A172 (cell line): ENCODE measurements at places on chromosomes 1 and 21.

DNA sequence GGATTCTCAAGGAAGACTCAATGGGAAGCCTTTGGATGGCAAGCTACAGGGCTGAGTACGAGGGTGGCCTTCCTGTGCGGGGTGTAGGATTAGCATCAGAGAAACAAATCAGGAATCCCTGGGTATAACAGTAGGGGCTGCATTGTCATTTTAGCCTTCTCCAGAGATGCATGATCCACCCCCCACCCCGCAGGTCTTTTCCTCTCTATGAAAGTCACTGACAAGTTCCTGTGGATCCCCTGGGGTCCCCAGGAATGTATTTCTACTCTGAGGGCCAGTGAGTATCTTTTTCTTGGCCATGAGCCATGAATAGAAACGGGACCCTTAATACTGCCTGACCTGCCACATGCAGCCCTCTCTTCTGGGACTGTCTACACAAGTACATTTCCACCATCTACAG lies 473.0 kb upstream of the VAMP3 start:
- no peak for DNase-seq

- no peak for DNase-seq
These were observed 239.3 kb downstream of the NRIP1 start for GRCh38 chr21:14825514-14825974.

DNA sequence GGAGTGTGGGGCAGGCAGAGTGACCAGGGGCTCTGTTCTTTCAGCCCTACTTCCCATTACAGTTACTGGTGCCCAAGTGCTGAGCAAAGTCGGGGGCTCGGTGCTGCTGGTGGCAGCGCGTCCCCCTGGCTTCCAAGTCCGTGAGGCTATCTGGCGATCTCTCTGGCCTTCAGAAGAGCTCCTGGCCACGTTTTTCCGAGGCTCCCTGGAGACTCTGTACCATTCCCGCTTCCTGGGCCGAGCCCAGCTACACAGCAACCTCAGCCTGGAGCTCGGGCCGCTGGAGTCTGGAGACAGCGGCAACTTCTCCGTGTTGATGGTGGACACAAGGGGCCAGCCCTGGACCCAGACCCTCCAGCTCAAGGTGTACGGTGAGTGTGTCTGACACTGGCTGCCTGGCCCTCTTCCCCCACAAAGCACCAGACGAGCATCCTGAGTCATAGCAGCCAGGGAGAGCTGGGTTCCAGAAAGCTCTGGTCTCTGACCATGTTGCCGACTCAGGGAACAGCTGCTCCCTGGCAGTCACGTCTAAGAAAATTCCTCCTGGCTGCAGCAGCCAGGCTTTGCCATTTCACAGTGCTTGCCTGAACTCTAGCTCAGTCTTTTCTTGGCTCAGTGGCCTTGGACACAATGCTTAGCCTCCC lies 3.3 kb downstream of the SLAMF8 start:
- DNase-seq, result no peak

GRCh38 chr21:45109831-45110492 lies 35.6 kb downstream of the ADARB1 start:
- peak; percentile 30 for DNase-seq
